ENCODE measurements at places on chromosomes 3 and 15. TPM values are rescaled to one million over a fixed set of nuclear protein-coding genes. Genes with fewer than 3 reads are reported as not detected.

DNA sequence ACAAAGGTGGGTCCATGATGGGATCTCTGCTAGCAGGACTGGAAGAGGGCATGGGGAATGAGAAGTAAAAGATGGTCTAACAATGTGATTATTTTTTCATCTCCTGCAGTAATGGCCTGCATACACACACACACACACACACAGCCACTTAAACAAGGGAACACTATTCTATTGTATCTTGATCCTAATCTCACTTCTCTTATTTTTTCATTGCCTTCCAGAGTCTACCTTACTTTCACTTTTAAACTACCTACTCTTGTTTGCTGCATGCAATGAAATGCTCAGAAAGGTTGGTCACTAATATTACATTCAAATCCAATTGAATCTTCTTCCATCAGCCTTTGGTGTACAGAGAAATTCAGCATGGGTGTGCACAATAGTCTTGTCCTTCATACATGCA is 853.8 kb downstream of the IGSF11 start:
- no peak for DNase-seq

DNA sequence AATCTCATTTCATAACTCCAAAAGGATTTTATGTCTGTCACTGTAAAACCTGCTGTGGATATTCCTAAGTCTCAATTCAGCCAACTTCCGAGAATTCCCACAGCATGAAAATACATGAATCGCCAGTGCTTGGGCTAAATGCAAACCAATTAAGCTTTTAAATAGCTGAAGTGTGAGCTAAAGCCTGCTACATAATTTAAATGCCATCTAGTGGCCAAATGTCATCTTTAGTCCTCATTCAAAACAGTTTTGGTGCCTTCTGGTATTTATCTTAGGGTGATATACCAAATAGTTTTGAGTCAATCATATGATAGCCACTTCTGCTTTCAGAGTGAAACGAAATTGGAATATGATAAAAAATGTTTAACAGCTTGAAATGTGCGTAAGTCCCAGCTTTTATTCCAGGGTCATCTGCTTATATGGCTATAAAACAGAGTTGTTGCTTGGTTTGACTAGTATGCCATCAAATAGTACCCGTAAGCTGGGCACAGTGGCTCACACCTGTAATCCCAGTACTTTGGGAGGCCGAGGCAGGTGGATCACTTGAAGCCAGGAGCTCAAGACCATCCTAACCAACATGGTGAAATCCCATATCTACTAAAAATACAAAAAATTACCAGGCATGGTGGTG is 41.8 kb upstream of the CCNL1 start:
- DNase-seq, result peak; percentile 71

GRCh38 chr3:197504641-197505121 is 51.1 kb downstream of the BDH1 start:
- DNase-seq, result no peak

DNA sequence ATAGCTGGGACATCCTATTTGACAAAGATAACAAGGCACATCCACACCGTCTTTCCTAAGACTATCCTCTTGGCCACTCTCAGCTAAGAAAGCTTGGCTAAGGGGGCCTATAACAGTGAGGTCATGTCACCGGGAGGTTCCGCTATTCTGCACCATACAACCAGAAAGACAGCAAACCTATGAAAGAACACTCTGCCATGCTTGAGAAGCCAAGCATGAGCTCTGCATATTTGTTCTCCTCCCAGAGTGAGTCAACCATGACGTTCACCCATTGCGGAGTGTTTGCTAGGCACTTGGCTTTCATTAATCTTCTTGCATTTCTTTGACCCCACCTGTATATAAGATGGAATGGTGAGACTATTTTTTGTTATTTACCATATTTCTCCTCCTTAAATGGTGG is 141.2 kb downstream of the GMNC start:
- DNase-seq, result no peak

DNA sequence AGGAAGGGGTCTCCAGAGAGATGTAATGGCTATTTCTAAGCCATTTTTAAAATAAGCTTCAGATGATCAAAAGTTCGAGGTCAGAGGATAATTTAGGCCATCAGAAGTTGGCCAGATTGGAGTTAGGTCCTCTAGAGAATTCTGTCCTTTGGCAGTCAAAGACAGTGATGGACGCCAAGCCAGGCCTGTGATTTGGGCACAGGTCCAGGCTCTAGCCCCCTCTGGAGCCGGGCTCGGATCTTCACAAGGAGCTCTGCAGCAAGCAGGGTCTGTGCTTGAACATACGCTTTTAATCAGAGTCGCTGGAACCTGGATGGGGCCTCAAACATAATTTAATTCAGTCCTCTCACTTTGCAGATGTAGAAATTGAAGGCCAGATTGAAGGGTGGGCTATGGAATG is 151.4 kb upstream of the BCL6 start:
- DNase-seq, result no peak

- peak; percentile 84 for DNase-seq
Measured at GRCh38 chr3:73766599-73767381, 142.0 kb upstream of the PDZRN3 start.

- peak; percentile 5 for DNase-seq
Measured at GRCh38 chr3:76638006-76638405, 401.9 kb upstream of the ROBO2 start.

- no peak for DNase-seq
Measured at GRCh38 chr3:6717026-6717943, 143.6 kb upstream of the GRM7 start.

DNA sequence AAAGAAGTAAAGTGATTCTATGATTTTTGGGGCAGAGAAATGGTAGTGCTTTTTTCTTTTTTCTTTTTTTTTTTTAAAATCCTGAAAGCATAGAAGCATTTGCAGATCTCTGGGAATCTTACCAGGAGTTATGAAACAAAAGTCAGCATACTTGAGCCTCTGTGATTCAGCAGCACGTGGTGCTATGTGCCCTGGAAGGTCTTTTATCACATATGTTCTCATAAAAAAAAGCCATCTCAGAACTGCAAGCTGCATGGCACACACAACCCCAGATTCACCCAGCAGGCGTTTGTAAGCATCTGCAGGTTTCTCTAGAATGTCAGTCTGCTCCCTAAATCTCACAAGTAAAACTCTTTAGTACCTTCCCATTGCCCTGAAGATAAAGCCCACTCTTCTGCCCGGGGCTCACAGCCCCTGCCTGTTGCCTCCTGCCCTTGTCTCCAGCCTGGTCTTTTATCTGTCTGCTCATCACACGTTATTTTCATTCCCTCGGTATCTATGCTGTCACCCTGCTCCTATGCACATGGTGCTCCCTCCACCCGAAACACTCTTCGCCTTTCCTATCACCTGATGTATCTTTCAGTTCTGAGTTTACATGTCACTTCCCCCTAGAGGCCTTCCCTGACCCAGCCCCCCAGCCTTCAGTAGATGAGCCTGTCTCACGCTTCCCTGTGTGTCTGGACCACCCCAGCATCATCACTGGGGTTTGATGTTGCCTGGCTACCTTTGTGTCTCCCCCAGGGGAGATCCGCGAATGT is 72.4 kb downstream of the CHDH start:
- DNase-seq, result peak; percentile 95

GRCh38 chr3:217948-218347 is 21.4 kb downstream of the CHL1 start:
- no peak for DNase-seq

DNA sequence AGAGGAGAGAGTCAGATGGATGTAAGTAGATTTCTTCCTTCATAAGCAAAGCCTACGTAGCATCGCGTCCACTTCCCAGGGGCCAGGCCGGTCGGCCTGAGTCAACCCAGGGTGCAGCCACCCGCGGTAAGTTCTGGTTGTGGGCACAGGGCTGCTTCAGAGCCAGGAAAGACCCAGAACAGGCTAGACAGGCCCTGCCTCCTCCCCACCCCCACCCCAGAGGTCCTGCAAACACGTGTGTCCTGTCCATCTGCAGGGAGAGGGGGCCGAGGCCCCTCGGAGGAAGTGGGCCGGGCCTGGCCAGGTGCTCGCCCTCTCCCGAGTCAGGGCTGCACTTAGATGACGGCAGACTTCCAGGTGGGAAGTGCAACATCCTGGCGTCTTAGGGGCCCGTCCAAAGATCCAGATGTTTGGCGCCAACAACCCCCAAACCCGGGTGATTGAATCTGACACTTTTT is 100.8 kb upstream of the ALDH1A3 start:
- no peak for DNase-seq

DNA sequence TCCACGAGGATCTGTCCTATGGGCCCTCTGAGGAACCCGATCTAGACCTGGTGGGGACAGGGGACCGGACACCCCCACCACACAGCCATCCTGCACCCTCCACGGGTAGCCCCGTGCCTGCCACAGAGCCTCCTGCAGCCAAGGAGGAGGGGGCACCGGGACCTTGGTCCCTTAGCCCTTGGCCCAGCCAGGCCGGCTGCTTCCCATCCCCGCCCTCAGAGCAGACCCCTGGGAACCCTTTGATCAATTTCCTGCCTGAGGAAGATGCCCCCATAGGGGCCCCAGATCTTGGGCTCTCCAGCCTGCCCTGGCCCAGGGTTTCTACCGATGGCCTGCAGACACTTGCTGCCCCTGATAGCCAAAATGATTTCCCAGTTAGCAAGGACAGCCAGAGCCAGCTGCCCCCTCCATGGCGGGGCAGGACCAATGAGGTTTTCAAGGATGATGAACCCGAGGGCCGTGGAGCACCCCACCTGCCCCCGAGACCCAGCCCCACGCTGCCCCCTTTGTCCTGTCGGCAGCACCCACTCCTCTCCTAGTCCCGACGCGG is 91.5 kb downstream of the TBC1D2B start:
- DNase-seq, result no peak

DNA sequence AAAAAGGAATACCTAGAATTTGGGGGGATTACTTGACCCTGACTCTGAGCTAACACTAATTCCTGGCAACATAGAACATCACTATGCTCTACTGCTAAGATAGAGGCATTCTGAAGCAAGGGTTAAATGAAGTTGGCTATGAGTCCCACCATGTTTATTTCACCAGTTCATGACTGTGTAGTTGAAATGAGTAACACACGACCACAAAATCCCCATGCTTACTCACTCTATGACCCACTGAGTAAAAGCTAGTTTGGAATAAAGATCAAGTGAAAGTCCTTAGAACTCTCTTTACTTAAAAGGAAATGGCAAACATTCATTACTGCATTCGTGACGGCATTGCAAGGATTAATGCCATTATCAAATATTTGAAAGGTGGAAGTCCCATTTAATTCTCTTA is 47.4 kb downstream of the MRPL46 start:
- peak; percentile 67 for DNase-seq

GRCh38 chr3:105317841-105318240 is 48.9 kb upstream of the ALCAM start:
- DNase-seq, result no peak

DNA sequence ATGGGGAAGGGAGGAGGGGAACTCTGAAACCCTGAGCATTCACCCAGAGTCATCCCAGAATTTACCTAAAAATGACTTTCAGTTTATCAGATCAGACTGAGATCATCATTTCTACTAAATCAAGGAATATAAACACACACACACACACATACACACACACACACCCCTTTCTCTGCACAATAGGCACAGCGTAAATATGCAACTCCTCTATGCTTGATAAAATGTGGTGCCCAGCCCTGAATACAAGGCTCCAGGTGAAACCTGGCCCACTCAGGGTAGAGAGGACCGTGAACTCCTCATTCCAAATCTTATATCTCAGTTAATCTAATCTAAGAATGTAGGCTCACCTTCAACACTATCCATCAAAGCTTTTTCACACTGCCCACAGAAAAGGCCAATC is 31.8 kb upstream of the SEC22A start:
- DNase-seq, result no peak

DNA sequence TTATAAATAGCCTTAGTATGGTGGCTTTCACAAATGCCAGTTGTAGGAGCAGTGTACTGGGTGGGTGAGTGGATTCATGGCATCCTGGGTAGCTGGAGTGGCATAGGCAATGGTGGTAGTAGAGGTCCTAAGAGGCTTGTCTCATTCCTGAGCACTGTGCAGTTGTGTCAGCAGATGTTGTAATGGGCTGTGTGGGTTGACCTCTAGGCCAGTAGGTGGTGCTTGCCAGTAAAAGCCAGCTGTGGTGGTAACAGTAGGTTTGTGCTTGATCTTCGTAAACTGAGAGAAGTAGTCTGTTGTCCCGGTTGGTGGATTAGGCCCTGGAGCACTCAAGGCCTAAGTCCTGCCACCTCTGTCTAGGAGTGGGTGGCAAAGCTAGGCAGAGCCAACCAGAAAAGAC is 149.7 kb upstream of the SUCLG2 start:
- DNase-seq, result no peak

DNA sequence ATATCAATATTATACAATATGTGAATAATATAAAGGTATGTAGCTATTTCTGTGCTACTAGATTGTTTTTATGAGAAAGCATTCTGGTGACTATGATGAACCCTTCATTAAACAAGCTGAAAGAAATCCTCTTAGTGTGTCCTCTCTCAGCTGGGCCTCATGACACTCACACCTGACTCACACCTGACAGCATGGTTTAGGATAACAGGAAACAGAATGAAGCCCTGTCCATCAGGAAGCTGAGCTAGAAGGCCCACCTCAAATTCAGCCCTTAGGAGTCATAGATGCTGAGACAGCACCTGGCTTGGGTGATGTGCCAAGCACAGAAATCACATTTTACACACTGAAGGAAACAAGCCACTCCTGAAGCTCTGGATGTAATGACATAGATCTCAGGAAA is 30.8 kb downstream of the CHCHD4 start:
- DNase-seq, result no peak

GRCh38 chr3:29267226-29267625 is 13.6 kb upstream of the RBMS3 start:
- no peak for DNase-seq

- DNase-seq, result no peak
Measured at GRCh38 chr3:185699927-185700326, 113.8 kb downstream of the SENP2 start.

GRCh38 chr3:30428251-30428650 is 178.2 kb upstream of the TGFBR2 start:
- DNase-seq, result peak; percentile 68

DNA sequence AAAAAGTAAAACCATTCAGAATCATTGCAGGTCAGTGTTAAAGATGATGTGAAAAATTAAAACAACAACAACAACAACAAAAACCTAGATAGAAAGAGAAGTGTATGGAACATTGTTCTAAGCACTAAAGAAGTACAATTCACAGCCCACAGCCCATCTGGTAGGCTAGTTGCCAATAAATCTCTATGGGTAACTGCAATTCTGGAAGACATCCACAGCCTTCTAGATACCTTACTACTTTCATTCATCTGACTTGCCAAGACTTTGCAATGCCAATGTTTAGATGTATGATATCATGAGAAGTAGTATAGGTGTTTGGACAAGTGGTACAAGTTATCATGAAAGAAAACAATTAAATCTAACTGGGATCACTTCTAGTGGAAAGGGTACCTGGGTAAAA is 198.6 kb downstream of the VGLL3 start:
- no peak for DNase-seq

IL12A gene
- polyA plus RNA-seq, result 1.6 TPM

ALDH1A2 gene
- polyA plus RNA-seq, result 0.68 TPM

SLC12A1 gene
- not detected for polyA plus RNA-seq

RNU5B-1 gene
- not detected for polyA plus RNA-seq

STIMATE gene
- polyA plus RNA-seq, result 9.2 TPM

IL16 gene
- polyA plus RNA-seq, result 0.94 TPM

LRRC31 gene
- polyA plus RNA-seq, result not detected

CHRNB4 gene
- polyA plus RNA-seq, result not detected

AHSG gene
- polyA plus RNA-seq, result not detected

MKRN2OS gene
- polyA plus RNA-seq, result not detected

CP gene
- not detected for polyA plus RNA-seq

MORC1 gene
- polyA plus RNA-seq, result not detected

FBXO40 gene
- polyA plus RNA-seq, result not detected

KCNAB1 gene
- 1.3 TPM for polyA plus RNA-seq

SLC24A5 gene
- not detected for polyA plus RNA-seq

SMARCC1 gene
- 40.9 TPM for polyA plus RNA-seq

All from GM23248 (cell line).